HFFc6 (cell line): ENCODE measurements at places on chromosomes 2 and 18.
A peak's percentile ranks its signal among the peaks of the same experiment; 100 is the strongest.

DNA sequence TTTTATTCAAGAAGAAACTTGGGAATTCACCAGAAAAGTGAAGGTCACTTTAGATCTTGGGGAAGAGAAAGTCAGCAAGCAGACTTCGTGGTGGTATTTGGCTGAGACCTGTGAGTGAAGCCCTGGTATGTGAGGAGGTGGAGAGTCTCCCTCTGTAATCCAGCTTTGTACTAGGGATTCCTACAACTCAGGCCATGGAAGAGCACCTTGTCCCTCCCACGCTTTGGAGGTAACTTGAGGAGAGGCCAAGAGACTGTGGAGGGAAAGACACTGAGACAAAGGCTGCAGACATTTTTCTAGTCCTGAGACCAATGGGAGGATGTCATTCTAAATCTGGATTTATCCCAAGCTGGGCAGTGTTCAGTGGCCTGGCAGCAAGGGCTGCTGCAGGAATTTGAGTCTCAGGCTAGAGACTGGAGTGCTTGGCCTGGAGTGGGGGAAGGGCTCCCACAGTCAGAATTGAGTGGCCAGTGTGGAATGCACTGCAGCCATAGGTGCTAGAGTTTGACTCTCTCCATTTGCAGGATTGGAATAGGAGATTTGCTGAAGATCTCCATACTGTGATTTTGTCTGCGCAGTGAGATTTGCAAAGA lies 219.0 kb downstream of the ACTR3 start:
- no peak for DNase-seq
- H3K36me3 ChIP-seq, result no peaks in the 10 kb centered on the region
- H3K4me1 ChIP-seq, result no peaks in the 10 kb centered on the region
- H3K27me3 ChIP-seq, result no peaks in the 10 kb centered on the region

DNA sequence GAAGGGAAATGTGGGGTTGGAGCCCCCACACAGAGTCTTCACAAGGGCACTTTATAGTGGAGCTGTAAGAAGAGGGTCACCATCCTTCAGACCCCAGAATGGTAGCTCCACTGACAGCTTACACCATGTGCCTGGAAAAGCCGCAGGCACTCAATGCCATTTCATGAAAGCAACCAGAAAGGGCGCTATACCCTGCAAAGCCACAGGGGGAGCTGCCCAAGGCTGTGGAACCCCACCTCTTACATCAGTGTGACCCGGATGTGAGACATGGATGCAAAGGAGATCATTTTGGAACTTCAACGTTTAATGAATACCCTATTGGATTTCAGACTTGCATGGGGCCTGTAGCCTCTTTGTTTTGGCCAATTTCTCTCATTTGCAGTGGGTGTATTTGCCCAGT lies 694.7 kb downstream of the CBLN2 start:
- no peak overlapping the region for H3K4me3 ChIP-seq
- no peaks in the 10 kb centered on the region for H3K4me1 ChIP-seq
- no peak overlapping the region for H3K27ac ChIP-seq
- no peak for DNase-seq
- no peaks in the 10 kb centered on the region for H3K36me3 ChIP-seq

- peaks cover 3% of the 10 kb centered on the region for H3K27me3 ChIP-seq
- no peak overlapping the region for H3K27ac ChIP-seq
- peaks cover 7% of the 10 kb centered on the region for H3K36me3 ChIP-seq
These were observed 61.4 kb downstream of the NDUFA10 start for GRCh38 chr2:239963646-239964205.

DNA sequence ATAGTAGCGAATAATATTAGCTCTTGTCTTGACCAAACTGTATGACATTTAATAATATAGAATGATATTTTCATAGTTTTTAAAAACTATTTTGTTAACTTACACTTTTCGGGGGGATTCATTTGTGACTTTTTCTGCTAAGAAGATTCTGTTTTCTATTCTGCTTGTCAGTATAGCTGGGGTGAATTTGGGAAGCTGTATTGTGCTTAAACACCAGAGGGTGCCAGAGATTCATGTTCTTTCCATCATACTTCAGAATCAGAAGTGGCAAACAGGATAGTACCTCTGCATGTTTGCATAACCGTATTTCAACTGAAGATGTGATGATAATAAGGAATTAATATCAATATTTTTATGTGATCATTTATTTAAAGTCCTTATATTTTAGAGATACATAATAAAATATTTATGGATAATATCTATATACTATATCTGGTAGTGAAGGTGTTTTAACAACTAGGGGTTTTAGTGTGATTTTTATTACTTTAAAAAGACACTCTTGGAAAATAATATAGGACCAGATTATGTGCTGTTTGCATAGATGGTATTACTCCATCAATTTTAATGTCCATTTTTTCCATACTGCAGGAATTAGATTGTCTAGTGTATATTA lies 81.0 kb downstream of the TAF4B start:
- H3K27me3 ChIP-seq, result no peaks in the 10 kb centered on the region
- no peaks in the 10 kb centered on the region for H3K36me3 ChIP-seq
- peak; percentile 57 for DNase-seq
- H3K4me3 ChIP-seq, result no peak overlapping the region
- no peak overlapping the region for H3K27ac ChIP-seq
- H3K4me1 ChIP-seq, result peaks cover 29% of the 10 kb centered on the region

- H3K36me3 ChIP-seq, result no peaks in the 10 kb centered on the region
- H3K27me3 ChIP-seq, result no peaks in the 10 kb centered on the region
- no peak overlapping the region for H3K4me3 ChIP-seq
- peaks cover 32% of the 10 kb centered on the region for H3K4me1 ChIP-seq
These were observed 28.2 kb upstream of the ZEB2 start for GRCh38 chr2:144548088-144548487.

- H3K27me3 ChIP-seq, result peaks cover 6% of the 10 kb centered on the region
- no peak overlapping the region for H3K27ac ChIP-seq
- no peak overlapping the region for H3K4me3 ChIP-seq
These were observed 121.3 kb downstream of the BCL11A start for GRCh38 chr2:60432035-60432601.

DNA sequence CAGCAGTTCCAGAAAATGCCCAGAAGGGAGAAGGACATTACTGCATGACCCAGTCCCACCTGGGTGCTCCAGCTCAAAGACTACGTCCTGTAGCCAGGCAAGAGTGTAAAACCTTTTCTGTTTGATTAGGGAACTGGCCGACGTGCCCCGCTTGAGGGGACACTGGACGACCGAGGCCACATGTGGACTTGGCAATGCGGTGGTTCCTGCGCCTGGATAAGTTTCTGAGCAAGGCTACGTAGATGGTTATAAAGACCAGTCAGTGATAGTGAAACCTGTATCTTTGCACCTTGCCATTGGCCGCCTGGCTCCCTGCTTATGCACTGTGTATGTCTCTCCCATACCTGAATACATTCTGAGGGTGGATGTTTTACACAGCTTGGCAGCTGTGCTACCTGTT lies 567.0 kb upstream of the CRIM1 start:
- no peak for DNase-seq
- H3K27ac ChIP-seq, result no peak overlapping the region
- no peaks in the 10 kb centered on the region for H3K36me3 ChIP-seq
- H3K4me1 ChIP-seq, result no peaks in the 10 kb centered on the region
- H3K27me3 ChIP-seq, result no peaks in the 10 kb centered on the region

GRCh38 chr18:51110073-51110797 lies 80.2 kb downstream of the SMAD4 start:
- H3K27ac ChIP-seq, result no peak overlapping the region
- no peaks in the 10 kb centered on the region; the same call in 1 of the 2 replicates for H3K27me3 ChIP-seq
- H3K36me3 ChIP-seq, result no peaks in the 10 kb centered on the region
- H3K4me3 ChIP-seq, result no peak overlapping the region

GRCh38 chr2:219116776-219117646 lies 43.6 kb downstream of the NHEJ1 start:
- no peak for DNase-seq
- no peak overlapping the region for H3K27ac ChIP-seq
- no peaks in the 10 kb centered on the region for H3K36me3 ChIP-seq
- no peak overlapping the region for H3K4me3 ChIP-seq
- H3K27me3 ChIP-seq, result peaks cover 3% of the 10 kb centered on the region; the same call in 1 of the 2 replicates
- H3K4me1 ChIP-seq, result no peaks in the 10 kb centered on the region

GRCh38 chr18:76223403-76223802 lies 271.6 kb downstream of the ZNF516 start:
- no peak for DNase-seq
- peaks cover 6% of the 10 kb centered on the region for H3K27me3 ChIP-seq
- H3K27ac ChIP-seq, result no peak overlapping the region

- H3K36me3 ChIP-seq, result no peaks in the 10 kb centered on the region
- H3K27ac ChIP-seq, result no peak overlapping the region
- H3K27me3 ChIP-seq, result peaks cover 18% of the 10 kb centered on the region
- H3K4me1 ChIP-seq, result peaks cover 12% of the 10 kb centered on the region
- H3K4me3 ChIP-seq, result no peak overlapping the region
These were observed 208.1 kb downstream of the CLIP4 start for GRCh38 chr2:29323301-29323700.

DNA sequence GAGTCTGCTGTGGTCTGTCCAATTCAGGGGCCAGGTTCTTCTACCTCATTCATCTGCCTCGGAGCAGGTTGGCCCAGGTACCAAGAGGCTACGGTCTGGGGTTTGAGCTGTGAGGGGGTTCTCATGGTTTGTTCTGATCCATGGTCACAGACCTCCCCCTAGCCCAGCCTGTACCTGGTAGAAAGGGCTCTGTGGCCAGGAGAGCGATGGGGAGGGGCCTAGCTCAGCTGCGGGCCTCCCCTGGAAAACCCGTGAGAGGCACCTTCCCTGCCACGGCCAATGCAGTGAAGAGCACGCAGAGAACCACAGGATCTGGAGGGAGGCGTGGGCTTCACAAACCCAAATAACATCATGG lies 19.6 kb upstream of the ALLC start:
- H3K4me3 ChIP-seq, result no peak overlapping the region
- H3K27ac ChIP-seq, result no peak overlapping the region
- no peak for DNase-seq

DNA sequence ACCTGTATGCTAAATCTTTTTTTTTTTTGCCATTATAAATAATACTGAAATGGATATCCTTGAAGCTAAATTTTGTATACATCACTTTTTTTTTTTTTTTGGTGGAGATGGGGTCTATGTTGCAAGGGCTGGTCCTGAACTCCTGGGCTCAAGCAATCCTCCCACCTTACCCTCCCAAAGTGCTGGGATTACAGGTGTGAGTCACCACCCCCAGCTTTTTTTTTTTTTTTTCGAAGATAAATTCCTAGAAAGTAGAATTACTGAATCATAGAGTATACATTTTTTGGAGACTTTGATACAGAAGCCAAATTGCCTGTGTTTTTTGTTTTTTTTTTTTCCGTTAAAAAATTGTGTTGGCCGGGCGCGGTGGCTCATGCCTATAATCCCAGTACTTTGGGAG lies 51.0 kb upstream of the MCFD2 start:
- peaks cover 22% of the 10 kb centered on the region for H3K36me3 ChIP-seq
- no peak for DNase-seq
- no peaks in the 10 kb centered on the region; the same call in none of the 2 replicates for H3K27me3 ChIP-seq
- H3K4me3 ChIP-seq, result peak overlapping the region; percentile 89; the same call in 1 of the 2 replicates
- H3K27ac ChIP-seq, result peak overlapping the region; percentile 100
- H3K4me1 ChIP-seq, result peaks cover 76% of the 10 kb centered on the region

- H3K27ac ChIP-seq, result peak overlapping the region; percentile 66
- peak overlapping the region; percentile 62 for H3K4me3 ChIP-seq
- H3K4me1 ChIP-seq, result peaks cover 70% of the 10 kb centered on the region
- H3K36me3 ChIP-seq, result peaks cover 8% of the 10 kb centered on the region
These were observed 74.2 kb downstream of the DOCK10 start for GRCh38 chr2:224968051-224968450.
